Stimulated activated CD4-positive, alpha-beta T cell treated with anti-CD3 and anti-CD28 coated beads, Interleukin-2, amount 100 ng/mL, for 4 hours (primary cell): ENCODE measurements at places on chromosomes 7 and 10.

- DNase-seq = no peak
Observed at GRCh38 chr7:91942312-91942711, 1.6 kb downstream of the AKAP9 start.

- DNase-seq = no peak
Observed at GRCh38 chr10:15625261-15625660, 94.5 kb downstream of the ITGA8 start.

GRCh38 chr7:35370687-35371086 is 116.8 kb upstream of the TBX20 start:
- DNase-seq = no peak

- DNase-seq = no peak
Observed at GRCh38 chr10:77325233-77325537, 312.4 kb downstream of the KCNMA1 start.

DNA sequence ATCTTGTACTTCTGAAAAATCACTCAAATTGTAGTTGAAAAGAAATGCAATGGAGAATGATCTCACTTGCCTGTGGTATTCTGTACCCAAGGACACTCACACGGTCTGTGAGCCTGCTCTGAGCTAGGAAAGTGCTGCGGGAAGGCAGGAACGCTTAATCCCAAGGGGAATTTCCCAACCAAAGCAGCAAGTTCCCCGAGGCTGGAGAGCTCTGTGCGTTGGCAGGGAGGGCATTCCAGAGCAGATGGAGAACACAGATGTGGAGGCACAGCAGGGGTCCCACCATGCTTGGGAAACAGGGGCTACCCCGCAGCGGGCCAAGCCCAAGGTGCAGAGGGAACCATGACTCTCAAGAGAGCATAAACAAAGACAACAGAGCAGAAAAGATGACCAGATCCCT is 13.6 kb downstream of the SVIL start:
- no peak for DNase-seq

GRCh38 chr10:74589226-74589673 is 237.2 kb upstream of the KAT6B start:
- DNase-seq = peak; percentile 84

DNA sequence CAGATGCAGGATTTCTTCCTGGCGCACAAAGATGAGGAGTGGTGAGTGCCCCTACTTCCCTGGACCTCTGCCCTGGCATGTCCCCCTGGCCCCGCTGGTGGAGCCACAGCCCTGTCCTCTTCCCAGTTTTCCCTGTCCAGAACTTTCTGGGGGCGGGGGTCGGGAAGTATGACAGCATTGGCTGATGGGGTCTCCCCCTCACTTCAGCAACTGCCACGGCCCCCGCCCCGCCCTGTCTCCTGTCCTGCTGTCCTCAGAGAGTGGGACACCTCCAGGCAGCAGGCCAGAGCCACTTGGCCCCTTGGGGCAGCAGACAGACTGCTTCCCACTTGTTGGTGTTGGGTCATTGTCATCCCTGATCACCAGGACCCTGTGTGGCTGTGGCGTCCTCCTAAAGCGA is 7.3 kb downstream of the SRRT start:
- no peak for DNase-seq

DNA sequence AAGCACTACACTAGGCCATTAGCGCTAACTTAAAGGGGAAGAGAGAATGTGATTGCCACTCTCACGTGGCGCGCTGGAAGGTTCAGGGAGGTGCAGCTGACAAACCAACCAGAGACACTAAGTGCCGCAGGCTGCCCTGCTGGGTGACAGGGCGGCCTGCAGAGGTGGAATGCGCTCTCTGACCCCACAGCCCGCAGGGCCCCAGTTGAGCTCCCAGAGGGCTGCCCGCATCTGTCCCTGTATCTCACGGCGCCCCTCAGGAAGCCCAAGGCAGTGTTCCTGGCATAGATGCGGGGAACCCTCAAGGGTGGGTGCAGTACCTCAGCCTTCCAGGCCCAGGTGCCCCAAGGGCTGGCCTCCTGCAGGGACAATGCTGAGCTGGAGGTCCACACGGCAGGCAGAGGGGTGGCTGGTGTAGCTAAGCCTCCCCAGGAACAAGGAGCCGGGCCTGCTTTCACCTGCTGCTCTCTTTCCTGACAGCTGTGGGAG is 66.6 kb downstream of the CALML3 start:
- DNase-seq = no peak

DNA sequence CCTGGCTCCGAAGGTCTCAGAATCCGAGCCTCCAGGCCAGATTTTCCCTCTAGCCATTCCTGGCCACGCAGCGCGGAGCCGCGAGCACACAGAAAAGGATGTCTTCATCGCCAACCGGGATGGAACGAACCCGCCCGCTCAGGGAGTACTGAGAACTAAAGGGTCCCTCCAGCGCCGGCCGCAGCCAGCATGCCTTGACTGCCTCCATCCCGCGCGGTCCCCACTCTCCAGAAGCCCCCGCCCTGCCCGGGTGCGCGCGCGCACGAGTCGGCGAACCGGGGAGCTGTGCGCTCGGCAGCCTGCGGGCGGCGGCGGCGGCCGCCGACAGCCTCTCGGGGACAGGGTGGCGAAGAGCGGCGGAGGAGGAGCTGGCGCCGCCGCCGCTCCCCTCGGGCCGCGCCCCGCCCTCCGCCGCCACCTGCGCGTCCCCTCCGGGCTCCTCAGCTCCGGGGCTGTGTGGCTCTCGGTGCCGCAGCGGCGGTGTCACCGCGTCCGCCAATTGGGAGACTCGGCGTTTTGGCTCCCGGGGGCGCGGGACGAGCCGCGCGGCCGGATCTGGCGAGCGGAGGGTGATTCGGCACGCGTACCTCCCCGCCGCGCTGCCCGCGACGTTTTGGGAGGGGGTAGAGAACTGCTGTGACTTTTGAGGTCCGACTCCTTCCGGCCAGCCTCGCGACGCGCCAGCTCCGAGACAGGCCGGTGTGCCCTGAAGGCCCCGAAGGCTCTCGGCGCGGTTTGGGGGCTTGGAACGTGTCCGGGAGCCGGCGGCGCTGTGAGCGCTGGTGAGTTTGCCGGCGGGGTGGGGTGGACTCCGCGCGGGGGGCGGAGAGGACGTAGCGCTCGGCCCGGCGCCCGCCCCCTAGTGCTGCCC is 453 bp upstream of the GALNT17 start:
- DNase-seq = no peak

DNA sequence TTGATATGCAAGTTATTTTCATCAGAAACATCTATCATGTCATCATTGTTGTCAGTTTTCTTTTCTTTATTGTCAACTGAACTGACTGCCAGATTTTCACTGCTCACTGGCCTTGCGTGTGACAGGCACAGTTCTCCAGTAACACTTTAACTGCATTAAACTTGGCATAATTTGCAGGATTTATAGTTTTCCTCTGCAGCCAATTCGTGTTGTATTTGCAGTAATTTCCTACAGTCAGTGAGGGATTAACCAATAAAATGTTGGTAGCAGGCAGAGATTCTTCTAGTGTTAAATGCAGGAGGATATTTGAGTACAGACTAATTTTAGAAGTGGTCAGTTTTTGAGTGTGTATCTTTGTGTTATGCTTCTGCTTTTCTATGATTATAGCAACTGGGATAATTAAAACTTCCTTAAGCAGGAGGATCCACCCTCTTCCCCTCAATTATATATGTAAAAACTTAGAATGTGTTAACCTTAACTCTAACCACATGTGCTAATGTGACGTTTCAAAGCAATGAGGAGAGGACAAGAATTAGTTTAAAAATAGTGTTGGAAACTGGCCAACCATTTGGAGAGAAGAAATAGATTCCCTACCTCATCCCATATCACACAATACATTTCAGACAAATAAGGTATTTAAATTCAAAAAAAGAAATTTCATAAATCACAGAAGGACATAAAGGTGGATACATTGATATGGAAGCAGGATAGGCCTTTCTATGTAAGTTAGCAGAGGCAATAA is 365.5 kb upstream of the BMPER start:
- DNase-seq = no peak

DNA sequence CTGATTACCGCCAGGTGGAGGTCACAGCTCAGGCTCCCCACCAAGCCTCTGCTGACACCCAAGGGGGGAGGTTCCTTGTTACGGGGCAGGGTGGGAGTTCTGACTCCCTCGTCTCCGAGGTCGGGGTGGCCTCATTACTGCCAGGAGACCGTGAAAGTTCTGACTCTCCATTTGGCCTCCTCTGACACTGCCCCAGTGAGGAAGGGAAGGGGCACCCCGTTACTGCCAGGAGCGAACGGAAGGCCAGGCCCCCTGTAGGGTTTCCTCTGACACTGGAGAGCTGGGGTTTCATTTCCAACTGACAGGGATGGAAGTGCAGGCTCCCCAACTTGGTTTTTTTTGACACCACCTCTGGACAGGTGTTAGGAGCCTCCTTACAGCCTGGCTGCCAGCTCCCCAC is 138.1 kb upstream of the EEPD1 start:
- no peak for DNase-seq

GRCh38 chr7:53812135-53812534 is 730.0 kb upstream of the VSTM2A start:
- DNase-seq = no peak

- no peak for DNase-seq
Observed at GRCh38 chr7:137454246-137454724, 110.8 kb upstream of the PTN start.

DNA sequence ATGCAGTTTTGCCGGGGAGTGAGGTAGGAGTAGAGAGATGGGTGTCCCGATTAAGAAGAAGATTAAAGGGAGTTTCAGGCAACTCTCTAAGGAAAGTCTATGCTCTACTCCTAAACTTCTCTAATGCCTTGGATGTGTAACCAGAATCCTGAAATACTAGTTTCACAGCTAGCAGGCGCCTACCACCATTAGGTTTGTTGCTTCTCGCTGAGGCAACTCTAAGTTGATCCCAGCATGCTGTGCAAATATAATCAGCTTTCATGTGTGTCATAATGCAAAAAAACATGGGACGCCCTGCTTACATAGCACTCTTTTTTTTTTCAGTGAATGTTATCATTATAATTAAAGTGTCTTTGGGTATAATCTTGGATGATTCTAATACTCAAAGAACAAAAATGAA is 50.4 kb upstream of the FAM3C start:
- no peak for DNase-seq

GRCh38 chr7:94588075-94588474 is 67.9 kb downstream of the SGCE start:
- no peak for DNase-seq

DNA sequence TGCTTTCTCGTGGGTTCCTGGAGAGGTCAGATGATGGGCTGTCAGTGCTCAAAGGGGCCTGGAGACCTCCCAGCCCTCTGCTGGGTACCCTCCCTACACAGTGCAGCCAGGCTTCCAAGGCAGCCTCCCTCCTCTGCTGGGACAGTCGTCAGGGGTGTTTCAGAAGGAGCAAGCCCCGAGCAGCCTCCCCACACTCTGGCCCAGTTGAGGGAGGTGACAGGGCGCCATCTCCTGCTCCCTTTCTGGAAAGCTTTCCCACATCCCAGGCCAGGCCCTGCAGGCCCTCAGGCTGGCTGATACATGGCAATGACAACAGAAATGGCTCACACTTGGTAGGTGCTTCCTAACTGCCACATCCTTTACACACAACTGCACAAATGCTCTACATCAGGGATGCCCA is 32.1 kb downstream of the KCNMA1 start:
- DNase-seq = no peak

DNA sequence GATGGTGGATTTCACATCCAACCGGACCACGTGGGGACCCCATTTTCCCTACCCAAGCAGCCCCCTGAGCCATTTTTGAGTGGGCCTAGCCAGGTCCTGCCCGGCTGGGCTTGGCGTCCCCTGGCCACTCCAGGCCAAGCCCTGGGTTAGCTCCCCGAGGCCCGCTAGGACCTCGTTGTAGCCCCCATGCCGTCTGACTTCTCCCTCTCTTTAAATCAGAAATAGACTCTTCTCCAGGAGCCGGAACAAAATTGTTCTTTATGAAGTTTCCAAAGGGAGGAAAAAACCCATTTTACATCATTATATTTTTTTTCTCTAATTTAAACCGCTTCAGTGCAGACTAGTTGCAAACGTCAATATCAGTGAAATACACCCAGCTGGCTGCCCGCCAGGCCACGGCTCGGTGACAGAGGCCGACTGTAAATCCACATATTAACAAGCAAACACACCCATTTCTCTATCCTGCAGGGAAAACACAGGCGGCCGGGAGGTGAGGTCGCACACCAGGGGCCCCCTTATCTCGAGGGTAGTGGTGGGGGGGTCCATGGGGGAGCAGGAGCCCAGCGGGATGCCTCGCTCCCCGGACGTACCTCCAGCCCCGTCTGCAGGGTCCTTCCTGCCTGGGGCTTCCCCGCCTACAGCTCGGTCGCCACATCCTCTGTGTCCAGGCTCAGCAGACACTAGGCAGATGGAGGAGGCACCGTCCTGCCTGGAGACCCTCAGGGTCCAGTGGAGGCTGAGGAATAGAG is 72.7 kb downstream of the ELFN1 start:
- no peak for DNase-seq

DNA sequence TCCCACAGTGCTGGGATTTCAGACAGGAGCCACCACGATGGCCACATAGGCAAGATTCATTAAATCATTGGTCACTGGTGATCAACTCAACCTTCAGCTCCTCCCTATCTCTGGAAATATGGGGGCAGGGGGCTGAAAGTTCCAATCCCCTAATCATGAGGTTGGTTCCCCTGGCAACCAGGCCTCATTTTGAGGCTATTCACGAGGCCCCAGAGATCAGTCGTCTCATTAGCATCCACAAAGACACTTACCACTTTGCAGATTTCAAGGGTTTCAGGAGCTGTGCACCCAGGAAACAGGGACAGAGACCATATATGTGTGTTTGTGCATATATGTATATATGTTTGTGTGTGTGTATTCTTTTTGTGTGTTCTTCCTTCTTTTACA is 7.7 kb upstream of the GUSB start:
- no peak for DNase-seq

GRCh38 chr7:139942636-139943035 is 113.6 kb downstream of the TBXAS1 start:
- DNase-seq = no peak

GRCh38 chr10:120684226-120684625 is 166.9 kb upstream of the WDR11 start:
- no peak for DNase-seq

GRCh38 chr10:125133696-125134482 is 26.5 kb downstream of the CTBP2 start:
- DNase-seq = no peak

- peak; percentile 6 for DNase-seq
Observed at GRCh38 chr10:14184841-14185315, 145.8 kb downstream of the FRMD4A start.

- DNase-seq = no peak
Observed at GRCh38 chr7:43552122-43552521, 30.8 kb upstream of the STK17A start.

DNA sequence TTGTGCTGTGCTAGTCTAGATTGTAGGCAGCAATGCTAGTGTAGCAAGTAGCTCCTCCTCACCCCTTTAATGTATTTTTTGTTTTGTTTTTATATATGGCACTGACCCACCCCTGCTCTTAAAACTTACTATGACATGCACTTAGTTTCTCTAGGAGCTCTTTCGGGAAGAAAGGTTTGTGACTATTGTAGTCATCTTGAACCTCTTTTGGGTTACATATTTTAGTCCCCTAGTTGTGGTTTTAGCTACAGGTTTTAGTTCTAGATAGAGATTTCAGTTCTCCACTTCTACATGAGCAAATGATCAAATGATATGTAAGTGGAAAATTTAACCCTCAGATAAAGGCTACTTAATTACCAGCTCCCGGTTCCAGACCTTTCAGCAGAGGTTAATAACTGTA is 14.9 kb downstream of the MINPP1 start:
- no peak for DNase-seq
